ENCODE measurements at places on chromosomes 2 and 18. TPM values are rescaled to one million over a fixed set of nuclear protein-coding genes. Genes with fewer than 3 reads are reported as not detected.

Gene SERPINB2
- not detected for total RNA-seq

Gene ACKR3
- 36.4 TPM for total RNA-seq

Gene NOSTRIN
- 2.2 TPM for total RNA-seq

Gene SOWAHC
- 21.1 TPM for total RNA-seq

Gene UGT1A5
- not detected for total RNA-seq

Gene ITGB6
- 0.89 TPM for total RNA-seq

Gene MAPK4
- total RNA-seq: 0.07 TPM

Gene ZBTB7C
- total RNA-seq: 0.05 TPM

Gene ABCG8
- total RNA-seq: not detected
